ENCODE measurements at places on chromosomes 2 and 18.

DNA sequence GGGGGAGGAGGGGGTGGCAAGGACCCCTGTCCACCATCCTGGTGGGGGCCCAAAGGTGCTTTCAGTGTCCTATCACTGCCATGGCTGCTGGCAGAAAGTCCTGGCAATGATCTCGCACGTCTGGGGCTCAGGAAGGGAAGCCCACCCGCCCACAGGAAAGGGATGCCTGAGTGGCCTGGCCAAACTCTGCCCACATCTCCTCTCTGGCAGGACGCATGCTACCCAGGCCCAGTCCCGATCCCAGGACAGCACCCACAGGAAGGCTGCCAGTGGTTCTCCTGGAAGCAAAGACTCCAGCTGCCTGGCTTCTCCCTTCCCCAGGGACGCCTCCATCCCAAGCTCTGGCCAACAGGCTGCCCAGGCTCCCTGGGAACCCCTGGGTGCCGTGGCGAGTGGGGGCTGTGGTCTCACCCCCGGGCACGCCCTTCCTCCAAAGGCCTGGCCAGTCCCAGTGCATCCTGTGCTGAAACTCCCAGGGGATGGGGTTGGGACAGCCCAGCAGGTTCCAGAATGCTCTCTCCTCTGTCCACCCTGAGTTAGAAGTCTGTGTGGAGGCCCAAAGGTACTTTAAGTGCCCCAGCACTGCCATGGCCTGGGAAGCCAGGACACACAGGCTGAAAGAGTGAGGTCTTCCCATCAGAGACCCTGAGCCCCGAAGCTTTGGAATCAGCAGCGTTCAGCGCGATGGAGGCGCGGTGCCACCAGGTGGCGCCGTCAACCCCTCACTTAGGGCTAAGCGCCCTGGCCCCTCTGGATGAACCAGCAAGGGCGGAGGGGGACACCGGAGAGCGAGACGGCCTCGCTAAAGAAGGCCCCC is 29.8 kb upstream of the TAF1B start:
- peak; percentile 64 for DNase-seq

DNA sequence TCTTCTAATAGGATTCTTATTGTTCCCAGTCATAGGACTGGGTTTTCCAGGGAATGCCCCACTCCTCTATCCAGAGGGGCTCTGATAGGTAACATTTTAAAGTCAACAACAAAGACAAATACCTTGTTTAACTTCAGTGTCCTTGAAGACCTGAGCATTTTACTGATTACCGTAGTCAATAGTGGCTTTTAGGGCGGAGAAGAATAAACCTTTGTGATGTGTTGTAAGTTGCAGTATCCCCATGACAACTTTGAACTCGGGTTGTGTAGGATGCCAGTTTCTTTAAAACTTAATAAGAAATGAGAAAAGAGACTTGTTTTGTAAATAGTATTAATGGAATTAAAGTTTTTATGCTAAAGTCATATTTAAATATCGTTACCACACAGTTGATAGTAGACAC is 6.0 kb downstream of the GATA6 start:
- DNase-seq, result no peak

DNA sequence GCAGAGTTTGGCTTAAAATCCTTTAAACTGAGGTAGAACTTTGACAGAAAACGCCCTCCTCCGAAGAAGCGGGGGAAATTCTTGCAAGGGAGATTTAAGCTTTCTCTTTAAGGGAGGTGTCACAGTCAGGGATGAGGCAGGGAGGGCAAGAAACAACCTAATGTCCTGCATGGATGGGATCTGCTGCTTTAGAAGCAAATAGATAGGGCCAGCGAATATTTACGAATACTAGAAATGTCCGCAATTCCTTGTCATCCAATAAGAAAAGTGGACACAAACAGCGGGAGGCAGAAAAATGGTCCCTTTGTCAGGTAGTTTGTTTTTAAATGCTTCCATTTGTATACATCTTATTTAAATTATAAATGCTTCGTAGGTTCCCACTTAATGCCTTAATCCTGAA is 12.0 kb downstream of the MEIS1 start:
- DNase-seq, result no peak

DNA sequence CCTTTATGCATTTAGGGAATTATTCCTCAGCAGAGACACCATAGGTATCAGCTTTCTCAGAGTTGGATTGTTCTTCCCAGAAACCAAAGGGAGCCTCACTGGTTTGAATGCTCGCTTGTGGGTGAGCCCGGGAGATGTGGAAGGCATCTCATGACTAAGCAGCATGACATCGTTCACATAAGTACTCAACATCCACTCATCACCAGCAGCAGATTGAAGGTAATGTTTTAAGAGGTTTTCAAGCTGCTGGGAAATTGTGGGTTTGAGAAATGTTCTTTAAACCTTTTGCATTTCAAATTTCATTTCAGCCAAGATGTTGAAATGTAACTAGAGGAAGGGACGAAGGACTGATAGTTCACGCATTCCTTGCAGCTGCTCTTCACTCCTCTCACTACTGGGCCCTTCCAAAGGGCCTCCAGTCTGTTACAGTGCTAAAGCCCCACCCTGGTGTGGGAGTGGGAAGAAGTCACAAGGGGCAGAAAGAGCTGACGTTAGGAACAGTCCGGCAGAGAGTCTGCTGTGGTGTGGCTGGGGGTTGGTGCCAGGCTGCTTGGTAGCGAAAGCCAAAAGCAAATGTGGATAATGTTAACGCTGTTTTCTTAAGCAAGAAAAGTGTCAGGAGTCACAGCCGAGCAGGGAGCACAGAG is 324.5 kb upstream of the EPHA4 start:
- DNase-seq, result no peak

- no peak for DNase-seq
Measured at GRCh38 chr2:201794294-201794693, 12.0 kb upstream of the CDK15 start.

GRCh38 chr2:78408795-78409118 is 616.7 kb upstream of the REG3G start:
- no peak for DNase-seq

GRCh38 chr2:16851126-16851525 is 185.5 kb upstream of the CYRIA start:
- no peak for DNase-seq

DNA sequence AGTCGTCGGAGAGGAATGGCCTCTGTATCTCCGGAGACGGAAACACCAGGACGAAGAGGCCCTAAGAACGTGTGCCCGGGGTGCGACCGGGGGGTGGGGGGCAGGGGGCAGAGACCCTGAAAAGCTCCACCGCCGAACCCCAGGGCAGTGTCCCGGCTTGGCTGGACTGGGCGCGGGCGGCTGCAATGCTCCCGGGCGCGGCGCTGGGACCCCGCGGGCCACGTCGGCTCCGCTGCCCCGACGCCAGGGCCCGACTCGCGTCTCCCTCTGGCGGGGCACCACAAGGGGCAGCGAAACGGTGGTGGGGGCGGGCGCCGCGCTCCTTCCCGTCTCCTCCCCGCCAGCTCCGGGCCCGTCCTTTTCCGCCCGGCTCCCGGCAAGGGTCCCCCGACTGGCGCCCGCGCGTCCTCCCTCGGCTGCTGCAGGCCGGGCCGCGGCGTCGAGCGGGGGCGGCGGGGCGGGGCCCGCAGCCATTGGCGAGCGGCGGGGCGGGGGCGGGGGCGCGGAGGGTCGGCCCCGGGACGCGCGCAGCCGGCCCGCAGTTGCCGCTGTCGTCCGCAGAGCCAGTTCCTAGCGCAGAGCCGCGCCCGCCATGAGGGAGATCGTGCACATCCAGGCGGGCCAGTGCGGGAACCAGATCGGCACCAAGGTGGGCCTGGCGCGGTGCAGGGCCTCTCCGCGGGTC is at the start of gene TUBB6:
TUBB6 (plus strand) TSS at position 541 of the 685 bp plus-strand sequence; CDS start at position 593, 52 bp downstream.
- DNase-seq, result no peak

DNA sequence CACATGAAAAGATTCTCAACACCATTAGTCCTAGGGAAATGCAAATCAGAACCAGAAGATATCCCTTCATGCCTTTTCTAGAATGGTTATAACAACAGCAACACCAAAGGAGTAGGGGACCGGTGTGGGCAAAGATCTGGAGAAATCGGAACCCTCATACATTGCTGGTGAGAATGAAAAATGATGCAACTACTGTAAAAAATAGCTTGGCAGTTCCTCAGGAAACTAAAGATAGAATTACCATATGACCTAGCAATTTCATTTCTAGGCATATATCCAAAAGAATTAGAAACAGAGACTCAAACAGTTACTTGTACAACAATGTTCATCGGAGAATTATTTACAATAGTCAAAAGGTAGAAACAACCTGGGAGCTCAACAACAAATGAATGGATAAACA is 29.2 kb upstream of the CDH7 start:
- DNase-seq, result no peak

DNA sequence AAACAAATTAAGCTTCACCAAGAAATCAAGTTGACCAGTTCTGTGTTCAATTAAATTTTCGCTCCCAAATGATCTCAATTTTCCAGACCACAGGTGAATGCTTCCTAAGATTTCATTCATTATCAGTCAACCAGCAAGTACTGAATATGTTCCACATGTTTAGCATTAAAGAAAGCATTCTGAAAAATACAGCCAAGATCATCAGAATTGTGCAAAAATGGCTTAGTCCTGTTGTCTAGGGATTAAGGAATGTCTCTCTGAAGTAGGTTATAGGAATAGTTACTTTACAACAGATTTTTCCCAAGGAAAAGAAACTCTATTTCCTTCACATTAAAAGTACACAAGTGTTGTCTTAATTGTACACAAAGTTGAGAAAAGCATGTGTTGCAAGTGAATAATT is 69.2 kb downstream of the NRXN1 start:
- no peak for DNase-seq

DNA sequence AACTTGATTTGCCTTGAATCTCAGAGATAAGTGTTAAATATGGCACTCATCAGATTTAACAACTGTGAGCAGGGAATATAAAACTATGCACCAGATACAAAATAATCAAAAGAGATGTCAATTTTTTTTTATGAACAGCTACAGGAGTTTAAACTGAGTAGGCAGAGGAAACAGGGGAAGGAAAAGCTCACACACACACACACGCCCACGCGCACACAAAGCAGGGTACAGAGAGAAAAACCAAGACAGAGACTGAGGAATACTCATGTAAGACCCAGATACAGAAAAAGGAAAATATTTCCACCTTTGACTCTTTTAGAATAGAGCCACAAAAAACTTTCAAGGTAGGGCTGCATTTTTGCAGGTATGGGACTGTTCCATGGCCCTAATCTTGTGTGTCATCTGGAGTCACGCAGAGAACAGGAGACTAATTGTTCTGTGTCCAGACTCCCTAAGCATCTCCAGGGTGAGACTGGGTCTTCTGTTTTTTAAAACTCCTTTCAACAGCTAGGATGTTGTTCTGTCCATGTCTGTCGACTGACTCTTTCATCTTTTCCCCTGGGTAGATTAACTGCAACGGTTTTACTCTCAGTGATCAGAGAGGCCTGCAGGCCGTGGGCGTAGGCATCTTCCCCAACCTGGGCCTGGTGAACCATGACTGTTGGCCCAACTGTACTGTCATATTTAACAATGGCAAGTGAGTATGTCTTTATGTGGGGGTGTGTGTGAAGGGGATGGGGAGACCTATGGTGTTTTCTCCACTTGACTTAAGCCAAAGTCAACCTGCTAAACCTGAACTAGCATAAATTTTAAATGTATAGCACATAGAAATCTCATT is 23.0 kb downstream of the SMYD1 start:
- DNase-seq, result peak; percentile 68

- no peak for DNase-seq
Measured at GRCh38 chr18:22467760-22468553, 50.2 kb upstream of the CTAGE1 start.

DNA sequence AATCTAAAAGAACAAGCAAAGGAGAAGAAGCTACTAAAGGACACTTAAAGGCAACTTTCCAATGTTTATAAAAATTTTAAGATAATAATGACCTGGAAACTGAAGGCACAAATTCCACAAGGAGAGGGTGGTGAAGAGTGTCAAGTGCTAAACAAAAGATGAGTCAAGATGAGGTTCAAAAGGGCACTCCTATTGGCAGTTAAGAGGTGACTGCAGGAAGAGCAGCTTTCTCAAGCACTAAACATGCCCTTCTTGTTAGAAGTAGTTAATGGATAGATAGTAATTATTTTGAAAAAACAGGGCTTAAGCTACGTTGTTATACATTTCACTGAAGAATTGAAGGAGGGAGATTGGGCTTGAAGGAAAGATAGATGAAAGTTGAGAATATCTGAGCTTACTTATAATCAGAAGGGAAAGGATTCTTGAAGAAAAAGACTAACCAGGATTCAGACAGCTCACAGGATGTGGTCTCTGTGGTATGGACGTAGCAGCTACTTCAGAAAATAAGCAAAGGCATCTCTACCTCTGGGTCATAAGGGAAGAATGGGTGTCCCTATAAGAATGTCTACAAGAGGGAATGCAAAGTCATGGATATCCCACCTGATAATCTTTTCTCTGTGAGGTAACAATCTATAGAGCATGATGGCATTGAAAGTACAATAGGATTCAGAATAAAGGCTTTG is 454.7 kb upstream of the SLC39A10 start:
- no peak for DNase-seq

GRCh38 chr2:7867867-7868266 is 814.0 kb upstream of the ID2 start:
- no peak for DNase-seq

DNA sequence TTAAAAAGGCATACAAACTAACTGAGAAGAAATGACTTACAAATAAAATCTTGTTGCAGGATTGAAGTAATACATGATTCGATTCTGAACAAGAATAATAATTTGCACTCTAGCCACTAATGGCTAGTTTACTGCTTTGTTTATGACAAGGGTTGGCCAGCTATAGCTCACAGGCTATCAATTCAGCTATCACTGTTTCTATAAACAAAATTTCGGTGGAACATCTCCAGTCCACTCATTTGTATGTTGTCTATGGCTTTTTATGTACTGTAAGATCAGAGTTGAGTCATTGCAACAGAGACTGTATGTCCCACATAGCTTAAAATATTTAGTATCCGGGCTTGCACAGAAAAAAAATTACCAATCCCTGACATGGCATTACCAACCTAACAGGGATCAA is 543.7 kb upstream of the CNTNAP5 start:
- no peak for DNase-seq

DNA sequence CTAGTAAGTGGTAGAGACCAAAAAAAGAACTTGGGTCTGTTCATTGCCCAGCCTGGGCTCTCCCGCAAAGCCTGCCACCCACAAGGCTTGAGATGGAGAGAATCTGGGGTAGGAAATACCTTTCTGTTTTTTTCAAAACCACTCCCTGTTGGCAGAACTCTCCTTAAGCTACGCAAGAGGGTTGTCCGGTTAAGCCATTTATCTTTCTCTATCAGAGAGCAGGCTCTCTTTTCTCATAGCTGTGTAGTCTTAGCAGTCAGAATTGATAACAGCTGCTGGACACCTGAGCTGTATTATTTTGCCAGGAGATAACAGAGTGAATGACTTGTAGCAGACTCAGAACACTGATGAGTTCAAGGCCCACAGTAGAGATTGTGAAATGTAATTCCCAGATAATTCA is 1088.1 kb downstream of the TSN start:
- DNase-seq, result no peak

- no peak for DNase-seq
Measured at GRCh38 chr2:34012715-34013302, 413.7 kb upstream of the FAM98A start.
